Activated CD4-positive, alpha-beta T cell treated with anti-CD3 and anti-CD28 coated beads for 36 hours (primary cell): ENCODE measurements at places on chromosomes 3 and 15.

DNA sequence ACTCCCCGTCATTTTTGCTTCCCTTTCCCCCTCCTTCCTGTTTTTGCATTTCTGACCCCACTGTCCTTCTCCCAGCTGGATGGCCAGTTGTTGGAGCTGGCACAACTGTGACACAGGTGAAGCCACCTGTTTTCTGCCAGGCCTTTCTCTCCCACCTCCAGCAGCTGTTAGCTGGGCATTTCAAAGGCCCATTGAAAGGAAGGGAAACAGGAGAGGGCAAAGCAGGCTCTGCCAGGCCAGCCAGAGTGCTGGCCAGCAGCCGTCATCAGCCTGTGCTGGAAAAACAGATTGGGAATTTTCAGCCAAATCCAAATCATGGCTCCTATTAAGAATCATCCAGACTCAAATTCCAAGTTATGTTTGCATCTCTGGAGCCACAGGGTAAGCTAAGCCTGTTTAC, 155.2 kb upstream of the C2CD4B start:
- no peaks in the 10 kb centered on the region for H3K36me3 ChIP-seq
- H3K4me1 ChIP-seq: no peaks in the 10 kb centered on the region
- no peak overlapping the region for H3K4me3 ChIP-seq
- no peak for DNase-seq
- no peak overlapping the region for H3K27ac ChIP-seq
- peaks cover 16% of the 10 kb centered on the region for H3K27me3 ChIP-seq

- H3K4me1 ChIP-seq: no peaks in the 10 kb centered on the region
- H3K27ac ChIP-seq: no peak overlapping the region
- no peak for DNase-seq
- no peaks in the 10 kb centered on the region for H3K36me3 ChIP-seq
- H3K27me3 ChIP-seq: peaks cover 1% of the 10 kb centered on the region
- no peak overlapping the region for H3K4me3 ChIP-seq
These were observed 24.7 kb upstream of the TM4SF4 start for GRCh38 chr3:149449799-149450198.

GRCh38 chr3:149736175-149736952, 15.9 kb downstream of the COMMD2 start:
- H3K4me1 ChIP-seq: peaks cover 3% of the 10 kb centered on the region
- no peak overlapping the region for H3K4me3 ChIP-seq
- no peaks in the 10 kb centered on the region for H3K27me3 ChIP-seq

GRCh38 chr3:46974421-46975171, 1.9 kb downstream of the CCDC12 start:
- peak overlapping the region; percentile 70 for H3K27ac ChIP-seq
- H3K4me3 ChIP-seq: peak overlapping the region; percentile 92
- H3K4me1 ChIP-seq: peaks cover 76% of the 10 kb centered on the region
- H3K27me3 ChIP-seq: no peaks in the 10 kb centered on the region
- no peak for DNase-seq

GRCh38 chr3:21795921-21796320, 44.9 kb upstream of the ZNF385D start:
- H3K4me3 ChIP-seq: no peak overlapping the region
- DNase-seq: no peak
- no peaks in the 10 kb centered on the region for H3K4me1 ChIP-seq
- no peak overlapping the region for H3K27ac ChIP-seq
- no peaks in the 10 kb centered on the region for H3K36me3 ChIP-seq
- H3K27me3 ChIP-seq: no peaks in the 10 kb centered on the region

- no peaks in the 10 kb centered on the region for H3K36me3 ChIP-seq
- H3K4me3 ChIP-seq: no peak overlapping the region
- no peaks in the 10 kb centered on the region for H3K4me1 ChIP-seq
- peaks cover 11% of the 10 kb centered on the region for H3K27me3 ChIP-seq
- DNase-seq: no peak
- no peak overlapping the region for H3K27ac ChIP-seq
These were observed 25.0 kb downstream of the LIPH start for GRCh38 chr3:185527364-185527763.

- no peaks in the 10 kb centered on the region for H3K27me3 ChIP-seq
- no peak overlapping the region for H3K4me3 ChIP-seq
- H3K4me1 ChIP-seq: peaks cover 4% of the 10 kb centered on the region
- no peak for DNase-seq
- no peak overlapping the region for H3K27ac ChIP-seq
These were observed 3.0 kb upstream of the TKT start for GRCh38 chr3:53258600-53259426.

DNA sequence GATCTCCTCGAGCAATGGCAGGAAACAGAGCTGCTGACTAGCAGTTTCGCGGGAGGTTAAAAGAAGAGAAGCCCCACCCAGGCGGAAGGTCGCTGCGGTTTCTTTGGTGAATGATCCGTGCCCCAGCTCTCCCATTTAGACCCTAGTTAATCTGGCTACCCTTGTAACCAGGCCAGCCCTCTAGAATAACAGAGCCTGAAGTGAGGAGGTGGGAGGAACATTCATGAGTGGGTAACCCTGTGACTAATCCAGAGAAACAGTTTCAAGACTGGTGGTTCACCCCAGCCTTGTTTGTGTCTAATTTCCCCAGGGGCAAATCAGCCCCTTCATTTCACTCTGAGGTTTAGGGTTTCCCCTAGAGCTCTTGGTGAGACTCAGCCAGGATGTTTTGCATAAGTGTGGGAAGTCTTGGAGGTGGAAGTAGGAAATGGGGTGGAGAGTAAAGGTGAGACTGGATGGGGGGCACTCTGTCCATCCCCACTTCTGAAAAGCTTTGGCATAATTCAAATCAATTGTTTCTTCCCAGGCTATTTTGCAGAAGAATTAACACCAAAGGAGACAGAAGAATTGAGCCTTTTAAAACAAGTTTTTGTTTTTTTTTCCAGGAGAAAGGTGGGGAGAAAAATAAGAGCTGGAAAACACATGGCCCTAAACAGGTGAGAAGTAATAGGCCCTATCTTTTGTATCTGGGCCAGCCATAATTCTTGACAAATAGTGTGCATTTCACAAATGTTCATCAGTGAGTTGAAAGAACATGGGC, 303.1 kb downstream of the RPLP1 start:
- H3K36me3 ChIP-seq: peaks cover 21% of the 10 kb centered on the region
- peak overlapping the region; percentile 40 for H3K4me3 ChIP-seq
- DNase-seq: peak; percentile 91

GRCh38 chr15:22265970-22266369, 185.6 kb downstream of the OR4M2 start:
- no peak overlapping the region for H3K4me3 ChIP-seq
- no peaks in the 10 kb centered on the region for H3K36me3 ChIP-seq
- peaks cover 2% of the 10 kb centered on the region for H3K27me3 ChIP-seq
- no peak overlapping the region for H3K27ac ChIP-seq

- DNase-seq: no peak
- no peak overlapping the region for H3K27ac ChIP-seq
- no peak overlapping the region for H3K4me3 ChIP-seq
These were observed 9.9 kb downstream of the CHAC1 start for GRCh38 chr15:40963201-40963600.

- no peaks in the 10 kb centered on the region for H3K36me3 ChIP-seq
- DNase-seq: no peak
- H3K27me3 ChIP-seq: no peaks in the 10 kb centered on the region
- no peaks in the 10 kb centered on the region for H3K4me1 ChIP-seq
These were observed 685.7 kb downstream of the MECOM start for GRCh38 chr3:168977716-168978374.

- no peak overlapping the region for H3K27ac ChIP-seq
- H3K4me1 ChIP-seq: no peaks in the 10 kb centered on the region
- H3K4me3 ChIP-seq: no peak overlapping the region
- H3K36me3 ChIP-seq: no peaks in the 10 kb centered on the region
- DNase-seq: no peak
These were observed 184.5 kb downstream of the ZPLD1 start for GRCh38 chr3:102619361-102619760.

DNA sequence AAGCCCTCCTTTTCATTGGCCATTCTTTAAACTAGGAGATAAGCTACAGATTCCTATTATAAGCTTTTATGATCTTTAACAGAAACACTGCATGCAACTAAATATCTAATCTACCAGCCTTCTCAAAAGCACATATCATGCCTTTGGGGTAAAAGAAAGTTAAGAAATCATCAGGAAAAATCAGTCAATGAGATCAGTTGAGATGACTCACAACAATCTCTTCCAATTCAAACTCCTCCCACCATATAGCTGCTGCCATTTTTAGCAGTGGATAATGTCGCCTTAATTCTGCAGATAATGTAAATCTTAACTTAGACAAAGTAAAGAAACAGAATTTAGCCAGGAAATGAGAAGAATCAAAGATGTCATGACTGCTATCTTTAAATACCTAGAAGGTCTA, 135.2 kb upstream of the BCL6 start:
- H3K27ac ChIP-seq: no peak overlapping the region
- no peaks in the 10 kb centered on the region for H3K4me1 ChIP-seq
- no peak overlapping the region for H3K4me3 ChIP-seq
- H3K27me3 ChIP-seq: peaks cover 2% of the 10 kb centered on the region
- no peaks in the 10 kb centered on the region for H3K36me3 ChIP-seq
- DNase-seq: no peak

DNA sequence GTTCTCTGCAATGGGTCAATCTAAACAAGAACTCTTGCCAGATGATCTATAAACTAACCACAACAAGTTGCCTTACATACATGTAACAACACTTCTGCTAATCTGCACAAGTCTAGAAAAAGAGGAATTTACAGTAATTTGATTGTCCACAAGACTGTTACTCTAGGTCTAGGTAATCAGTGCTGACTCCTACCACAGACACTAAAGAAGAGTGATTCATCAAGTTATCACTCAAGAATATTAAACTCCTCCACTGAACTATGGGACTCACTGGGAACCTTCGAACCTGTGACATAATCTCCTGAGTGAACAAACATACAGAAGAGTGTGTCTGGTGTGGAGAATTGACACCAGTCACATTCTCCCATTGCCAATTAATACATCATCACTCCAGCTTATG, 138.3 kb downstream of the ANXA2 start:
- DNase-seq: no peak
- H3K4me1 ChIP-seq: peaks cover 9% of the 10 kb centered on the region
- peaks cover 16% of the 10 kb centered on the region for H3K27me3 ChIP-seq
- no peaks in the 10 kb centered on the region for H3K36me3 ChIP-seq
- no peak overlapping the region for H3K27ac ChIP-seq
- no peak overlapping the region for H3K4me3 ChIP-seq

GRCh38 chr15:87200149-87200548, 1056.4 kb downstream of the NTRK3 start:
- DNase-seq: no peak
- no peaks in the 10 kb centered on the region for H3K36me3 ChIP-seq
- H3K27ac ChIP-seq: no peak overlapping the region
- no peaks in the 10 kb centered on the region for H3K4me1 ChIP-seq
- H3K4me3 ChIP-seq: no peak overlapping the region

DNA sequence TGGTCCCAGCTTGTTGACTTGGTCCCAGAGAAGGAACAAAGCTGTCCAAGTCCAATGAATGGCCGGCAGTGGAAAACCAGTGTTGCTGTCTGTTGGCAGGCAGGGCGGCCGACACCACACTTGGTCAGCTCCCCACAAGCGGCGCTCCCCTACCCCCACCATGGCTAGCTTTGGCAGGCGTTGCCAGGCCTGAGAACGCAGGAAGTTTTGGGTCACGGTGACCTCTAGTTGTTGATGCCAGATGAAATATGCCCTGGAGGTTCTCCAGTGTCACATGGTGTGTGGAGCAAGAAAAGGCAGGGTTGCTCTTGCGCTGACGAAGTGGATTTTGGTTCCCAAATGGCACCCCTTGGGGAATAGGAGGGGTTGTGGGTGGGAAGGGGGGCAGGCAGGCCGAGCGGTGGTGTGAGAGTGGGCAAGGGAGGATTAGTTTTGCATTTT, 72.7 kb upstream of the TPRG1 start:
- H3K4me3 ChIP-seq: no peak overlapping the region
- H3K4me1 ChIP-seq: no peaks in the 10 kb centered on the region
- H3K27me3 ChIP-seq: peaks cover 3% of the 10 kb centered on the region
- H3K27ac ChIP-seq: no peak overlapping the region
- DNase-seq: no peak

DNA sequence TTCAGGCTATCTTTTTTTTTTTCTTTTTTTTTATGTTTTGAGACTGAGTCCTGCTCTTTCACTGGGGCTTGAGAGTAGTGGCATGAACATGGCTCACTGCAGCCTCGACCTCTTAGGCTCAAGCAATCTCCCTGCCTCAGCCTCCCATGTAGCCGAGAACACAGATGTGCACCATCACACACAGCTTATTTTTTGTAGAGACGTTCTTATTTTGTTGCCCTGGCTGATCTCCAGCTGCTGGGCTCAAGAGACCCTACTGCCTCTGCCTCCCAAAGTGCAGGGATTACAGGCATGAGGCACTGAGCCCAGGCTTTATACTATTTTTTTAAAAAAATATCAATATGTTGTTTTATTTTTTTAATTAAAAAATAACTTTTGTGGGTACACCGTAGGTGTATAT, 467.3 kb downstream of the CADM2 start:
- no peaks in the 10 kb centered on the region for H3K36me3 ChIP-seq
- H3K4me3 ChIP-seq: no peak overlapping the region
- H3K27ac ChIP-seq: no peak overlapping the region
- H3K27me3 ChIP-seq: no peaks in the 10 kb centered on the region
- no peaks in the 10 kb centered on the region for H3K4me1 ChIP-seq

DNA sequence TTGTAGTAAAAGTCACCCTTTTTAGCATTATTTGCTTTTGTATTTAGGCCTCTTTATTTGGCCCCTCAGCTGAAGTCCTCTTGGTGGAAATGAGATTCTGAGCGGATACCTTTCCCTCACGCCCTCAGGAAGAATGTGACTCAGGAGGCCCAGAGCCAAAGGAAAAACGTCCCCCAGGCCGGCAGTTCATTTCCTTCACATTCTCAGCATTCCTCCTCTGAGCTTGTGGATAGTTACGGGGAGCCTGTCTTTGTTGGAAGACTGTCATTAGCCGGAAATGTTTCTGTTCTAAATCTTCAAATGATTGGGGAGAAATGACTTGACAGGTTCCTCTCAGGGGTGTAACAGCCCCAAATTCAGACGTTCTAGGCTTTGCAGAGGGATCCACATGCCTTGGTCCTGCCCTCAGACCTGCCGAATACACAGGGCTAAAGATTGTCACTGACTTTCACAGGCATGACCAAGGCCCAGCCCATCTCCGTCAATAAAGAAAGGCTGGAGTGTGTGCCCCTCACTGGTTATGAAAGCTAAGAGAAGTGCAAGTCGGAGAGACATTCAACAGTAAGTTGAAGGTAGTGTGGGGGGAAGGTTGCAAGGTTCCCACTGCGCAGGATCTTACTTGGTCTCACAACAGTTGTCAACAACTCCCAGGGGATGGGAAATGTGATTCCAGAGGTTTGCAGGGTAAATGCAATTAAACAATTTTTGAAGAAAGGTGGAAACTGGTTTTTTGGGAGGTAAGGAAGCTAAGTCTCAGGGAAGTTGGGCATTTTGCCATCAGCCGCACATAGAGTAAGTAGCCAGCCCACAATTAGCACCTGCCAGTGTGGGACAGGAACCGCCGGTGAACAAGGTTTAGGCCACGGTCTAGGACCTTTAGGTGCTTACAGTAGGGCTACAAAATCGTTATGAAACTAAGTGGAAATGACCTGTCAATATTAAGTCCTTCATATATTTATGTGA, 39.7 kb upstream of the MYZAP start:
- no peaks in the 10 kb centered on the region for H3K36me3 ChIP-seq
- H3K4me1 ChIP-seq: no peaks in the 10 kb centered on the region
- no peak overlapping the region for H3K4me3 ChIP-seq
- H3K27me3 ChIP-seq: no peaks in the 10 kb centered on the region
- H3K27ac ChIP-seq: no peak overlapping the region
- DNase-seq: no peak
